ENCODE measurements at places on chromosomes 7 and 10.

DNA sequence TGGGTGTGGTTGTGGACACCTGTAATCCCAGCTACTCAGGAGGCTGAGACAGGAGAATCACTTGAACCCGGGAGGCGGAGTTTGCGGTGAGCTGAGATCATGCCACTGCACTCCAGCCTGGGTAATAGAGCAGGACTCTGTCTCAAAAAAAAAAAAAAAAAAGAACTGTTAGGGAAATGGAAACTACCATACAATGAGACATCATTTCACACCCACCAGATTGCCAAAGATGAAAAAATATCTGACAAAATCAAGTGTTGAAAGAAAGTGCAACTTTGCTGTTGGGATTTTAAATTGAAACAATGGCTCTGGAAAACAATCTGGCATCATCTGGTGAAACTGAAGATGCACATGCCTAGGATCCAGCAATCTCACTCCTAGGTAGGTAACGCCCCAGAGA, 16.1 kb upstream of the MALSU1 start:
- no peak for DNase-seq

- no peak for DNase-seq
Observed at GRCh38 chr10:78511324-78512204, 477.9 kb downstream of the RPS24 start.

- no peak for DNase-seq
Observed at GRCh38 chr7:99036546-99037111, 107.3 kb downstream of the SMURF1 start.

- DNase-seq = no peak
Observed at GRCh38 chr10:48291190-48291589, 15.3 kb upstream of the MAPK8 start.

- DNase-seq = no peak
Observed at GRCh38 chr7:92872701-92873100, 36.3 kb upstream of the CDK6 start.

DNA sequence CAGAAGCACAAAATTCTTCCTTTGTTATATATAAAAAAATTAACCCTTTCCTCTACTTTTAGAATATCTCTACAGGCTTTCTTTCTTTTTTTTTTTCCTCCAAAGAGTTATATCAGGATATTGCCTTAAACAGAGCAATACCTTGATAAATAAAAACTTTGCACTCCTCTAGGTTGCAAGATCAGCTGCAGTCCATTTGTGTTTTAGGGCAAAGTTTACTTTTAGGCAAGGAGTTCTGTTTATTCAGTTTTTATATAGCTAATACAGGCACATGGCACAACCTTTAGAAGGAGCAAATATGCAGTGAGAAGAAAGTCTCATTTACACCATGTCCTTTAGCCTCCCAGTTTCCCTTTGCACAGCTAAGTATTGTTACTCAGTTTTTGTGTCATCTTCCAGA, 10.3 kb downstream of the LRMDA start:
- DNase-seq = no peak

DNA sequence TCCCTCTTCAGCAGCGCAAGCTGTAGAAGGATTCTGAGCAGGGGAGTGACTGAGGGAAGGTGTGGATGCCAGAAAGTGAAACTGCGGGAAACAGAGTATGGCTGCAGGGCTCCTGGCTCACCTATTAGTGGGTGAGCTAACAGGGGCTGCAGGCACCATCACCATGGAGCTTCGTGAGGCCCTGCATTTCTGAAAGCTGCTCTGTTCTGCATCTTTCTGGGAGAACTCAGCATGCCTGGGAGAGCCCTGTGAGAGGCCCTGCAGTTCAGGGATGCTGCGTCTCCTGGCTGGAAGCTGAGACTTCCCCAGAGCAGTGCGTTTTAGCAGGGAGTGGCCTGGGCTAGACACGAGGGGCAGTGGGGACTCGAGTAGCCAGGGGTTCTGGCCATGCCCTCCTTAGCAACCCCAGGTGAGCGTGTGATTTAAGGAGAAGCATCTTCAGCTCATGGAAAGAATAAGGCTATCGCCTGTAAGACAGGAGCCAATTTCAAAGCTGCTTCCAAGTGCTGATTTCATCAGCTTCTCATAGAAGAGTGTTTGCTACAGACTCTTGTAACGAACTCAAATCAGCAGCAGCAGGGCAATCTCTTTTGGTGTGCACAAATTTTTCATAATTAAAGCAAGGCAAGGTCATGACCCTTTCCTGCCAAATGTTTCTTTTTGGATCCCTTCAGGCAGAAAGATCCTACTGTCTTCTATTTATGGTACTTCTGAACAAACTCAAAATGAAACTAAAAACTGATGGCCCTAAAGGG, 293.6 kb upstream of the ZNF32 start:
- DNase-seq = no peak

- no peak for DNase-seq
Observed at GRCh38 chr10:983971-984655, 4.1 kb upstream of the GTPBP4 start.

GRCh38 chr10:34081948-34082347, 733.1 kb downstream of the PARD3 start:
- DNase-seq = no peak

DNA sequence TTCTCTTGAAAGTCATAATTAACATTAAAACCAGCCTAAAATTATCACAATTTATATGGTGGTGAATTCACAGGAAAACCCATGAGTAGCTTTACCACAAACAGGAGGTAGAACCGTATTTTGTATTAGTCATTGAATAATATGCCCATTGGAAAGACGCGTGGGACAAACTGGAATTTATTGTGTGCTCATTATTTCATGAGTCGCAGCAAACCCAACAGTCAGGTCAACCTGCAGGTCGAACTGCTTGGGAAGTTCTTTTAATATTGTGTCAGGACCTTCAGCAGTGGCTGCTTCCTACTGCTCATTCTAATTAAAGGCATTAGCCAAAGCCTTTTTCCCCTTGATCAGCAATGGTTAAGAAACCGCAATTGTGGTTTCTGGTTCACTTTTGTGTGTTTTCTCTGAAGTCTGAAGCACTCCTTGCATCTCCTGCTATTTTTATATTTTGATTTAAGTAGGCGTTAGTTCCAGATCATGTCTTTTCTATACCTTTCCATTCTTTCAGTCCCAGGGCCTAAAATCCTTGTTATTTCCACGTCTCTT, 100.1 kb downstream of the RAB11FIP2 start:
- DNase-seq = no peak

- DNase-seq = no peak
Observed at GRCh38 chr10:11581213-11581612, 30.2 kb downstream of the USP6NL start.

- DNase-seq = no peak
Observed at GRCh38 chr10:92790440-92790839, 57.9 kb upstream of the EXOC6 start.

GRCh38 chr10:124802313-124802675, 675 bp downstream of the ABRAXAS2 start:
- no peak for DNase-seq

GRCh38 chr10:120557311-120557710, 100.3 kb downstream of the PLPP4 start:
- DNase-seq = no peak

DNA sequence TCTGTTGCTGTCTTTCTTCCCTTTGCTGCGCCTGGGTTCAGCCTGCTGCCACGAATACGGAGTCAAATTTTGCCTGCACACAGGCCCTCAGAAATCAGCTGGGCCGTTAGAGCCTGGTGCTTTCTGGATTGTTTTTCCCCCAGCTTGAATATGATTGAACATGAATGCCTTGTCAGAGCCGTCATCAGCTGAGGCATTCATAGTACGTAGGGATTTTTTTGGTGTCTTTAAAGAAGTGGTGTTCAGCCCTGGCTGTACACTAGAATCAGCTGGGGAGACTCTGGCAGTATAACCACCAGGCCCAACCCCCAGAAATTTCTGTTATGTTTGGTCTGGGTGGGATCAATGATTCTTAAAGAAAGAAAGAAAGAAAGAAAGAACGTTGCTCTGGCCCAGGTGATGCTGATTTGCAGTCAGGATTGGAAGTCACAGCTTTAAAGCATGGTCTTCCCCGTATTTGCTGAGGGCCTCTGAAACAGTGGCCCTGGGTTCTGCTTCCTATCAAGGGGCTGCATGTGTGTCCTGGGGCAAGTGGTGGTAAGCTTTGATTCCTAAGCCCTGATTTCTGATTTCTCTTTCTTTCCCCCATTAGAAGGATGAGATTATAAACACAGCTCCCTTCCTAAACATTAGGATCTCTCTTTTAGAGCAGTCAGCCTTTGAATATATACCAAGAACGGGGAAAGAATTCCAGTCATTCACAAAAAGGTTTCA, 24.7 kb downstream of the NUB1 start:
- DNase-seq = no peak

DNA sequence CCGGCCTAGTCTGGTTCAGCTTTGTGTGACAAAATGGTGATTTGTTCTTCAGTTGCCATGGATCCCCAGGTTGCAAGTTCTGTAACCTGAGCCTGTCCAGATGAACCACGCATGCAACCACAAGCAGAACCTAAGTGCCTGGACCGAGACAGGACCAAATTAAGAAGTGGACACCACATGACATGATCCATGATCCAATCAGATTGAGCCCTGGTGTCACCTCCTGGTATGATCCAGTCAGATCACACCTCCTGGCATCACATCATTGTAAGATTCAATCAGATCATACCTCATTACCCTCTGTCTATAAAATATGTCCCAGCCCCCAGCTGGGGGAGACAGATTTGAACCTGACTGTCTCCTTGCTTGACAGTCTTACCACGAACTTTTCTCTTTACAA, 70.0 kb downstream of the MALSU1 start:
- no peak for DNase-seq

DNA sequence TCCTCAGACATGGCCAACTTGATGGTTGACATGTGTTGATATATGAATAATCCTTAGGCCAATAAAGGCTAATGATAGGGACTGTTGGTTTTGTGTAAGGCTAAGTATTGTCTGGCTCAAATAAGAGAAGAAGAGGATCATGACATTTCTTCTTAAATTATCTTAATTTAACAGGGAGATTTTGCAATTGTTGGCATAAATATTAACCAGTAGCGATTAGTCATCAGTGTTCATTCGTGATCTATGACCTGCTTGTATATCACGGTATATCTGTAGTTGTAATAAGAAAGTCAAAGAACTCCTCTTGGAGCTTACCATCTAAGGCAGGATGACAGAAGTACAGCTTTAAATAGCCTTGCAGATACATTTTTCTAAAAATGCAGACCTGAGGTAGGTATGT, 196.4 kb downstream of the CREB5 start:
- DNase-seq = no peak

- DNase-seq = no peak
Observed at GRCh38 chr7:101422356-101423195, 59.9 kb downstream of the COL26A1 start.

GRCh38 chr10:121988361-121989324, at the start of gene TACC2:
TSS of gene TACC2 (plus strand) at chr10:121989163. CDS start at chr10:122021982, 32,819 bp downstream.
- no peak for DNase-seq

- DNase-seq = no peak
Observed at GRCh38 chr7:91228327-91228726, 35.9 kb upstream of the FZD1 start.
